Colonic mucosa (tissue), 4 donors: ENCODE measurements at places on chromosomes 1 and 21.
A peak's percentile ranks its signal among the peaks of the same experiment; 100 is the strongest.

DNA sequence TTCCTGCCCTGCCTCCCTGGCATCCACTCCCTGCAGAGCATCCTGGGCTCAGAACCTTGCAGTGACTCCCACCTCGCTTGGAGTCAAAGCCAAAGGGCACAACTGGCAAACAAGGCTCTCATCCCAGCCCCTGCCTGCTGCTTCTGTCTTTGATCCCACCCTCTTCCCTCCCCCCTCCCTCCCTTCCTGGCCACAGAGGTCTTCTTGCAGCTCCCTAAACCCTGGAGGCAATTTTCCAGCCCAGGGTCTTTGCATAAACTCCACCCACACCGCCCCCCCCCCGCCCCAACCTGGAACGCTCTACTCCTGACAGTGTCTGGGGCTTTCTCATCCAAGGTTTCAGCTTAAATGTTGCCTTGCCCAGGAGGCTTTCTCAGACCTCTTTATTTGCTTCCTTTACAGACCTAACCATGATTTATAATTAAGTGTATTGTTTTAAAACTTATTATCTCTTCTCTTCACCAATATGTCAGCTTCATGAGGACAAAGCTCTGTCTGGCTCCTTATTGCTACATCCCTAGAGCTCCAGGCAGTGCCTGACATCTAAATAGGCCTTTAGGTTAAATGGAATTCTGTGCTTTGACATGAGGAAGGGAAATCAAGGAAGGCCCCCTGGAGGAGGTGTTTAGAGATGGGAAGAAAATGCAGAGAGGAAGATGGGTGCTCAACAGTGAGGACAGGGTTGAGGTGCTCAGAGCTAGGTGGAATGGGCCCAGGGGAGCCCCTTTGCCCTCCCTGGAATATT lies 37.7 kb upstream of the PADI1 start:
- DNase-seq: no peak

- peak; percentile 81 for DNase-seq
Observed at GRCh38 chr1:155003766-155004351, 1.3 kb downstream of the ZBTB7B start.

- no peak for DNase-seq
Observed at GRCh38 chr1:35324486-35324885, 56.0 kb downstream of the ZMYM4 start.

- no peak for DNase-seq
Observed at GRCh38 chr1:63272811-63273210, 49.6 kb upstream of the FOXD3 start.

- DNase-seq: no peak
Observed at GRCh38 chr21:31374395-31374794, 30.3 kb upstream of the TIAM1 start.

- no peak for DNase-seq
Observed at GRCh38 chr1:198893141-198893540, 254.3 kb downstream of the PTPRC start.

GRCh38 chr1:93905734-93906133 lies 3.5 kb downstream of the GCLM start:
- DNase-seq: no peak

- no peak for DNase-seq
Observed at GRCh38 chr1:27233667-27234048, 774 bp upstream of the WDTC1 start.

- DNase-seq: no peak
Observed at GRCh38 chr1:48233666-48234485, 11.4 kb downstream of the SLC5A9 start.

- no peak for DNase-seq
Observed at GRCh38 chr1:53130598-53130877, 11.9 kb downstream of the SLC1A7 start.

DNA sequence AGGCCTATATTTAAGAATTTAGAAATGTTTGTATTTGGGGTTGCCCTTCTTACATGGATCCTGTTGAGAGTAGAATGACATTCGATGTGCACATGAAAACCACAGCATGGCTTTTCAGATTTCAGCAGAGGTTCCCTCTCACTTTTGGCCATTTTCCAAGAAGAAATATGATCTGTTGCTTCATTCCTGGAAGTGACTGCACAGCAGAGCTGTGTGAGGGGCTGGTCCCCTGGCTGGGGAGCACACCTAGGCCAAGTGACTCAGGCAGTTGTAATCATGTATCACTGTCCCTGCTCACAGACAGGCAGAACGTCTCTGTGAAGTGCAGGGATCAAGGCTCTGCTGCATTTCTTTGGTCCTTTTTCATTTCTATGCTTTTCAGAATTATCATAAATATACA lies 32.3 kb downstream of the AGT start:
- DNase-seq: no peak

GRCh38 chr1:100860397-100860991 lies 34.1 kb downstream of the EXTL2 start:
- no peak for DNase-seq

- DNase-seq: peak; percentile 69
Observed at GRCh38 chr21:43865540-43866259, 677 bp downstream of the AGPAT3 start.

DNA sequence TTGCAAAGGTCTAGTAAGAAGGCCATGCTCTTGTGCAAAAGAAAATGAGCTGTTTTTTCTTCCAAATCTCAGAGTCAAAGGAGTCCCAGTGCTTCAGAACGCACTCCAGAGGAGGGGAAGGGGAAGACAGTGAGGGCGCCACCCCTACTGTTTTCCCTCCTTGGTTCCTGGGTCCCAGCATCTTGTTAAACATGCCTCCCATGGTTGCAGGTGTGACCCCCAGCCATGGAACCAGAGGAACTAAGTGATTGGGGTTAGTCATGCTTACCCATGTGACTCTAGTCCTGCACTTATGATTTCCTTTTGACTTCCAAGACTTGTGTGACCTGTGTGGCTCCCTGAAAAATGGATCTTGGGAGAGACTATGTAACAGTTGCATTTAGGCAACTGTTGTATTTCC lies 6.1 kb upstream of the AKR7A3 start:
- no peak for DNase-seq

DNA sequence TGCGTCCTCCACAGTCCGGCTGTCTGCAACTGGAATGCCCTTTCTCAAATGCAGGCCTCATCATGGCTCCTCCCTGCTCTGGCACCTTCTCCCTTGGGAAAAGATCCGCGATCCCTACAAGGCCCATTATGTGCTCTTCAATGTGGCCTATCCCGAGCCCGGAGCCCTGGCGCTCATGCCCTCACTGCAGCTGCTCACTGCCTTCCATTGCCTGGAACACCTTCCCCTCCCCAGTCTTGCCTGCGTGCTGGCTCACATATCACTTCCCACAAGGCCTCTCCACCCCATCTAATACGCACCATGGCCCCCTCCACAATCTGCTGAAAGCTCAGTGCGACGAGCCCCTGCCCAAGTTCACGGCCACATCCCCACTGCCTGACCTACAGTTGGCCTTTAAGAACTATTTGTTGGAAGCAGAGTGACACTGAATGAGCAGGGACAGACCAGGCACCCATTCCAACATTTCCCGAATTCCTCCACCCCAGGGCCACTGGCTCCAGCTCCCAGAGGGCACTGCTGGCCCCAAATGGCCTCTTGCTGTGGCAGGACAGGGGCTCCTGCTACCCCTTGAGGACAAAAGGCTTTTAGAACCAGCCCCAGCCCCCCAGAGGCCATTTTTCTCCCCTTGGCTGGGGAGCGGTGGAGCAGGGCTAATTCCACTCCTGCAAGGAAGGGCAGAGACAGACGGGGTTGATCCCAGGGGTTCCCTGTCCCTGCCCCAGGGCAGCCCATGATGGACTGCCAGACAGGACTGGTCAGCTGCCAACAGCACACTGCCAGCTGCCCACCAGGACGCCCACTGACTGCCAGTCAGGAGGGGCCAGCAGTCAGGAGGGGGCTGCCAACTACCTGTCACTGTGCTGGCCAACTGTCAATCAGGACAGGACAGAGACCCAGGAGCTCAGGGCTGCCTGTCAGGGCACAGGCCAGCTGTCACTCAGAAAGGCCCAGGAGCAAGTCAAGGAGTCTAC lies 64.8 kb downstream of the DHRS3 start:
- no peak for DNase-seq

DNA sequence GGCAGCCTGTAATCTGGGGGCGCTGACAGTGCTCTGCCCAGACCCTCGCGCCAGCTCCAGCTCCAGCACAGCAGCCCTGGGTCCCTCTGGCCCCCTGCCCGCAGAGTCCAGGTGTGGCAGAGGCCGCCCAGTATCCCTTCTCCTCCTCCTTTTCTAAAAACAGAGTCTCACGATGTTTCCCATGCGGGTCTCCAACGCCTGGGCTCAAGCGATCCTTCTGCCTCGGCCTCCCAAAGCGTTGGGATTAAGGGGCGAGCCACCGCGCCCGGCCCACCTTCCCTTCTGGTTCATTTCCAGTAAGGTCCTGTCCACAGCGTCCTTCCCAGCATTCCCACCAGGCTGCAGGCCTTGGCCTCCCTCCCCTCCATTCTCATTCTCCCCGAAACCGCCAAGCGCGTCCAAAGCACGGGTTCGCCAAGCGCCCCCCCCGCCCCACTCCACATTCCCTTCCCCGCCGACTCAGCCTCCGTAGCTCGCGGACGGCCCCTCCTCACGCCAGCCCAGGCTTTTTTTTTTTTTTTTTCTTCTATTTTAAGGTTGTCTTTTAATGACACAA lies 2.0 kb upstream of the PCBP3 start:
- no peak for DNase-seq

DNA sequence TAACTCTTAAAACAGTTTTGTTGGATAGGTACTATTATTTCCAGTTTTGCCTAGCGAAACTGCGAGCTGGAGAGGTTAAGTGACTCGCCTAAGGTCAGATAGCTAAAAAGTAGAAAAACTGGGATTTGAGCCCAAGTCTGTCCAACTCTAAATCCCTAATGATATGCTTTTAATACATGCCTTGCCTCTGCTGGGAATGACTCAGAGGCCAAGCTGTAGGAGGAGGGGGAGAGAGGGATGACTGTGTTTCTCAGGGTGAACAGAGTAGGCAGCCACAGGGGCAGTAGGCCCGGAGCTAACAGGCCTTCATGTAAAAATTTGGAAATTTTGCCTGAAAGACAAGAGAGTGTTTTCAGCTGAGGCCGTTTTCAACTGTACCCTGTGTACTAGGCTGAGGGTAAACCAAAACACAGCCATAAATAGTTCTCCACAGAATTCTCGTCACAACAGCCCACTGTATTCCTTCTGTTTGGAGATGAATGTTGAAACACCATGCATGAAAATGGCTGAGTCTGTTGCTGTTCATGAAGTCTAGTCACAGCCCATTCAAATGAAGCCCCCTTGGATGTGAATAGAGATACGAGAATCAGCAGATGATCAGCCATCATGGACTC lies 107.5 kb upstream of the HOOK1 start:
- DNase-seq: no peak

DNA sequence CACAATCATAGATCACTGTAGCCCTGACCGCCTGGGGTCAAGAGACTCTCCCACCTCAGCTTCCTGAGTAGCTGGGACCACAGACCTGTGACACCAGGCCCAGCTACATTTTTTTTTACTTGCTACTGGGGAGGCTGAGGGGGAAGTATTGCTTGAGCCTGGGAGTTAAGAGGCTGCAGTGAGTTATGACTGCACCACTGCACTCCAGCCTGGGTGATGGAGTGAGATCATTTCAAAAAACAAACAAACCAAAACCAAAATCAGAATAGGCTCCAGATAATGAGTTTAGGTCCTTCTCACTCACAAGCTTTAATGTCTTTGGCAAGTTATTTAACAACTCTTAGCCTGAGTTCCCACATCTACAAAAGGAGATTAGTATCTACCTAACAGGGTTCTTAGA lies 22.8 kb downstream of the WDR26 start:
- no peak for DNase-seq

DNA sequence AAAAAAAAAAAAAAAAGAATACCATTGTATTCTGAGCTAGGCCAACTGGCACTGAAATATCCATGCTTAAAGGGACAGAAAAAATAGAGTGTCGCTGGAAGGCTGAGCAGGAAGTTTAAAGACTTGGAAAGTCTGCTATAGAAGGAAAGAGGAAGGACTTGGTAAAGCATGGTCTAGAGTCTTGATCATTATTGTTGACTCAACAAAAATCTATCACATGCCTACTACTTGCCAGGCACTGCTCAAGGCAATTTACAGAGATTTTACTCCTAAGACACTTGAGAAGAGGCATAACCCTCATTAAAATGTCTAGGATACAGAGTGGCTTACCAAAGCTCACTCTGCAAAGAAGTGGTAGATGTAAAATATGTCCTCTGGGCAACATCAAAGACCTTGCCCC lies 324.0 kb upstream of the DAB1 start:
- no peak for DNase-seq

GRCh38 chr1:43387976-43388599 lies 1.5 kb downstream of the MED8 start:
- DNase-seq: no peak

DNA sequence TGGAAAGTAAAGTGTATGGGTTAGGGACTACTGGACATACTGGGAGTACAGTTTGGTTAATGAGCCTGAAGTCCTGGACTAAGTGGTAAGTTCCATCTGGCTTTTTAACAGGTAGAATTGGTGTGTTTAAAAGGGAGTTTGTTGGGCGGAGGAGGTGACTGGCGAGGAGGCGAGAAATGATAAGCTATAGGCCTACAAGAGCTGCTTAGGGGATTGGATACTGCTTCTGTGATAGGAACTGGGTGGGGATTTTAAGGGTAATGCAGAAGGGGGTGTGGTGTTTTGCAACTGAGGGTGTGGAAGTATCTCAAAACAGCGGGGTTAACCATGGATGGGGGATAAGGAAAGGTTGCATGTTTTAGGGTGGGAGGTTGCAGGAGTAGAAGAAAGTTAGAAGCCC lies 3.5 kb downstream of the ERVH48-1 start:
- DNase-seq: no peak

GRCh38 chr21:21713651-21714180 lies 715.5 kb downstream of the NCAM2 start:
- DNase-seq: no peak

DNA sequence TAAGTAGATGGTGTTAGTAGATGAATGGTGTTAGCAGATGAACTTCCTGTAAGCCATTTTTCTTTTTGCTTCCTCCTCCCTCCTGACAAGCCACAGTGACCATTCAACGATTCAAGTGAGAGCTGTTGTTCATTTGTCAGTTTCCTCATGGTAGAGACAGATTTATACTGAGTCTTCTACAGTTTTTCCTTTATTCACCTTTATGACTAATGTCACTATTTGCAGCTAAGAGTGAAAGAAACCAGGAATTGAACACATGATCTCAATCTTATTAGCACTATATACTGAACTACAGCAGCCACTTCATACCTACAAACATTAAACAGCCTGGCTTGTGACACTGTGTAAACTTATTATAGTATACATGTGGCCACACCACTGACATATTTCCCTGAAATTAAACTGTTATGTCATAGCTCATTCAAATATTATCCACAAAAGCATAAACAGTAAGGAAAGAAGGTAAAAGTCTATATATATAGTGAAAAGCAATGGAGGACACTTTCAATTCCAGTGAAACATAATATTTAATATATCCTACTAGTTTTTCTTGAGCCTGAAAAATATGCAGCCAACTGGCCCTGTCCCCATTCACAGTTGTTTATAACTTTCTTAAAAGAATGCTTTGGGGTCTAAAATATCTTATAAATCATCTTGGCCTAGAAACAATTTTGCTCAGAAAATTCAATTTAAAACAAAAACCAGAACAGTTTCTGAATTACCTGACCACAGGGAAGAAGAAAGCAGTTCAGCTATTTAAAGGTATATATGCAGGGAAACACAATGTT lies 566.9 kb upstream of the ZRANB2 start:
- no peak for DNase-seq
